ENCODE measurements at places on chromosomes 1 and 21. TPM values are rescaled to one million over a fixed set of nuclear protein-coding genes. Genes with fewer than 3 reads are reported as not detected.

DNA sequence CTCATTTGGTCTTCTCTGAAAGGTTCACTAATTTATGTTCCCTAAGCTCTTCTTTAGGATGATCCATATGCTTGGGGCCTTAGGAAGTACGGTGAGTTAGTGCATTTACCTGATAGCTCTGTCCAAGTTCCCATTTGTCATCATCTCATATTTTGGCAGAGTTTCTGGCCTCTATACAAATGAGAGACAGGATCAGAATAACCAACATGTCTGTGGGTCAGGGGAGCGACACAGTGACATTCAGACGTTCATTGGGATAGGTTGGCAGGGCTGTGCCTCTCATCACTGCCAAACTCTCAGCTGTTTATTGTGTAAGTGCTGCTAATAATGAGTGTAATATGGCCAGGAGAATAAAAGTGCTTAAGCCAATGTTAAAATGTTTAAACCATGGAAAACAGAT, 561.1 kb upstream of the ZRANB2 start:
- no peak overlapping the region for H3K4me3 ChIP-seq
- no peaks in the 10 kb centered on the region for H3K4me1 ChIP-seq
- no peak for DNase-seq
- no peak overlapping the region for H3K27ac ChIP-seq
- no peaks in the 10 kb centered on the region for H3K36me3 ChIP-seq
- no peaks in the 10 kb centered on the region for H3K27me3 ChIP-seq

DNA sequence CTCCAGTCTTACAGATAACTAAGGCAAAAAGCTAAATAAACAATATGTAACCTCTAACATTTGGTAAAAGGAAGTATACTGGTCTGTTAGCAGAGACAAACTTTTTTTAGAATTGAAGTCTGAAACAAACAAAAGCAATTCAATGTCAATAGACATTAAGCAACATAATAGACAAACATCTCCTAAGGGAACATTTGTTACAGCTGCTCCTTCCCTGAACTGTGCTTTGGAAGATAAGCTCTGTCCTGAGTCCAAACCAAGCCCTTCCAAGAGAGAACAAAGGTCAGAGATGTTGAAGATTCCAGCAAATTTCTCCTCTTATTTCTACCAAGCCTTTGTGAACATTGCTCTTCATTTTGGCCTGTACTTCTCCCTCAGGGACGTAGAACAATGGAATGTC, 25.3 kb downstream of the FMO2 start:
- no peaks in the 10 kb centered on the region for H3K36me3 ChIP-seq
- DNase-seq: no peak
- H3K27ac ChIP-seq: no peak overlapping the region
- no peak overlapping the region for H3K4me3 ChIP-seq
- peaks cover 1% of the 10 kb centered on the region for H3K27me3 ChIP-seq
- no peaks in the 10 kb centered on the region for H3K4me1 ChIP-seq

- no peak overlapping the region for H3K27ac ChIP-seq
- DNase-seq: no peak
- H3K4me1 ChIP-seq: no peaks in the 10 kb centered on the region
- no peaks in the 10 kb centered on the region for H3K36me3 ChIP-seq
- no peak overlapping the region for H3K4me3 ChIP-seq
Measured at GRCh38 chr1:107016376-107016978, 40.0 kb upstream of the PRMT6 start.

GRCh38 chr1:10210841-10211804, 753 bp downstream of the KIF1B start:
- H3K27ac ChIP-seq: peak overlapping the region; percentile 54
- DNase-seq: peak; percentile 69
- H3K4me1 ChIP-seq: peaks cover 35% of the 10 kb centered on the region
- peaks cover 5% of the 10 kb centered on the region for H3K27me3 ChIP-seq

- H3K4me1 ChIP-seq: no peaks in the 10 kb centered on the region
- H3K27me3 ChIP-seq: peaks cover 49% of the 10 kb centered on the region
- no peak overlapping the region for H3K4me3 ChIP-seq
- DNase-seq: no peak
- H3K36me3 ChIP-seq: no peaks in the 10 kb centered on the region
Measured at GRCh38 chr1:13582713-13583443, 754 bp upstream of the PDPN start.

- no peak overlapping the region for H3K27ac ChIP-seq
- no peaks in the 10 kb centered on the region for H3K4me1 ChIP-seq
- no peak overlapping the region for H3K4me3 ChIP-seq
- no peaks in the 10 kb centered on the region for H3K36me3 ChIP-seq
Measured at GRCh38 chr1:30413606-30414005, 309.8 kb downstream of the MATN1 start.

GRCh38 chr1:31308036-31308435, 11.2 kb downstream of the ZCCHC17 start:
- H3K4me1 ChIP-seq: peaks cover 8% of the 10 kb centered on the region
- no peak for DNase-seq
- H3K27me3 ChIP-seq: no peaks in the 10 kb centered on the region
- no peak overlapping the region for H3K27ac ChIP-seq
- H3K36me3 ChIP-seq: peaks cover 28% of the 10 kb centered on the region

DNA sequence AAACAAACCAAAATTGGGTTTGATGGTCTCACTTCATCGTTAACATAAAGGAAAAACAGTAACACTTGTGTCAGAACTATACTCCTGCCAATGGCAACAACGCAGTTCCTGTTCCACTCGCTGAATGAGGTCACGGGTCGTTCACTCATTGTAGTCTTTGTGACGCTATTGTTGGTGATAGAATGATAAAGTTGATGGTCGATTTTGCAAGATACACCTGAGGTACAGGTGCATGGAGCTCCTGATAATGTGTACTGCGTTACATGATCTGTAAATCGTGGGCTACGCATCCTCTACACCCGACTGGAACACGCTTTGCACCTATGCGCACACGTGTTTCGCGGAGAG, 391 bp upstream of the CENPS start:
- peaks cover 2% of the 10 kb centered on the region for H3K36me3 ChIP-seq
- H3K4me3 ChIP-seq: peak overlapping the region; percentile 95
- no peaks in the 10 kb centered on the region for H3K27me3 ChIP-seq

DNA sequence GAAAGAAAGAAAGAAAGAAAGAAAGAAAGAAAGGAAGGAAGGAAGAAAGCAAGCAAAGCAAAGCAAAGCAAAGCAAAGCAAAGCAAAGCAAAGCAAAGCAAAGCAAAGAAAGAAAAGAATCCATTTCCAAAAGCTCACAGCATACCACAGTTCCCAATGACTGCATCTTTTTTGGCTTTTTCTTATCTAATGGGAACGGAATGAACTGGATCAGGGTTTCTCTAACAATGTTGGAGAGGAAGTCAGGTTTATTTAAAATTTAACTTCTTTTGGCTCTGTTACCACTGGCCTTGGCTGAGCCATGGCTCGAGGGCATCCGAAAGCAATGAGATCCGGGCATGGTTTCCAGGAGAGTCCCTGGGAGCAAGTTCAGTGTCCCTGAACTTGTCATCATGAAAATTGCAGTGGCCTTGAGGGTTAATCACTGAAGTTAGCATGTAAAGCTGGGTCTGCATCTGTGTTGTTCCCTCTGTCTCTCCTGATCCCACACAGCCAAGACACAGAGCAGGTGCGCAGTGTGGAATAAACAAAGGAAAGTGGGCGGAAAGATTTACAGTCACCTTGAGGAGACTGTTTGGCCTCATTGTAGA, 34.6 kb upstream of the CTPS1 start:
- H3K4me1 ChIP-seq: peaks cover 8% of the 10 kb centered on the region
- no peak overlapping the region for H3K27ac ChIP-seq

DNA sequence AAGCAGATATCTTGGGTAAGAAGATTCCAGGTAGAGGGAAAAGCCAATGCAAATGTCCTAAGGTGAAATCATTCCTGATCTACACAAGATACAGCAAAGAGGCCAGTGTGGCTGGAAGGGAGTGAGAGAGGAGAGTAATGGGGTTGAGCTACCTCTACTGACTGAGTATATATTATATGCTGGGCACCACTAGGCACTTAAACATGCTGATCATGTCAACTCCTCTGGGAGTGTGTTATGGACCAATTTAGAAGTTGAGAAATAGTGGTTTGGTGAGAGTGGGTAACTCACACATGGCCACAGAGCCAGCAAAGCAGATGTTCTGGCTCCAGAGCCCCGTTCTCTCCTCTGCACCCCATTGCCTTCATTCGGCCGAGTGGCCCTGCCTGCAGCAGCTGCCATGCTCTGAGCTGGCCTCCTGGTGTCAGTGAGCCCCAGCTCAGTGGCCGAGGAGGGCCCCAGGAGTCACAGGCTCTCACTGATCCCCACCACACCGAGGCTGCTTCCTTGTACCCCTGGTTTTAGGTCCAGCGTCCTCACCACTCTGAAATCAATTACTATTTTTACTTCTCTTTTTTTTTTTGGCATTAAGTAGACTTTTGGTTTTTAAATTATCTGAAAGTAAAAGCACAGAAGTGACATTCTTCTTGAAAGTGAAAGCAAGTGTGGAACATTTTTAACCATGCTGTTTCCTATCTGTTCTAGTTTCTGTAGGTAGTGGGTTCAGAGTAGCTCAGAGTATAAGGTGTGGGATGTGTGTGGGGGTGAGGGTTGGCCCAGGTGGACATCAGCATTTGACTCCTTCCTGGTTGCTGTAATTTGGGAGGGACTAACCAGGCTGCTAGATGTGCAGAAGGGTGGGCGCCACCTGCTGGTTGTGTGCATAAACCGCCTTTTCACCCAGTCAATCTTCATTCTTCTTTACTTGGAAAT, 45.8 kb upstream of the CRNN start:
- H3K4me1 ChIP-seq: peaks cover 23% of the 10 kb centered on the region
- DNase-seq: peak; percentile 89
- peak overlapping the region; percentile 39 for H3K4me3 ChIP-seq
- H3K27me3 ChIP-seq: peaks cover 19% of the 10 kb centered on the region

DNA sequence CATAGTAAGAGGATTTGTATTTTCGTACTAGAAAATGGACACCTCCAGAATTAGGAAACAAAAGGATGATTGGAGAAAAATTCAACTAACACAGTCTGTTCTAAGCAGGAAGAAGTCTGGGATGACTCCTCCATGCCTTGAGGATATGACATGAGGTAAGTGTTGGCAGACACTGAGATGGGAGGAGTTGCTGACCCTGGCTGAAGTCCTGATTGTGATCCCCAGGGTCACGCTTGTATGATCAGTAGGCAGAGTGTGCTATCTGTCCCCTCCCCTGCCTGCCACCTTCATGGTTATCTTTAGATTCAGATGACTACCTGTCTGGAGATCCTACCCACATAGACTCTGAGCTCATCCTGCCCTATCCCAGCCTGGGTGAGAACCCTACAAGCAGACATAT, 249.1 kb downstream of the C1orf94 start:
- H3K36me3 ChIP-seq: no peaks in the 10 kb centered on the region
- no peak overlapping the region for H3K4me3 ChIP-seq
- H3K27me3 ChIP-seq: peaks cover 2% of the 10 kb centered on the region
- H3K27ac ChIP-seq: no peak overlapping the region

DNA sequence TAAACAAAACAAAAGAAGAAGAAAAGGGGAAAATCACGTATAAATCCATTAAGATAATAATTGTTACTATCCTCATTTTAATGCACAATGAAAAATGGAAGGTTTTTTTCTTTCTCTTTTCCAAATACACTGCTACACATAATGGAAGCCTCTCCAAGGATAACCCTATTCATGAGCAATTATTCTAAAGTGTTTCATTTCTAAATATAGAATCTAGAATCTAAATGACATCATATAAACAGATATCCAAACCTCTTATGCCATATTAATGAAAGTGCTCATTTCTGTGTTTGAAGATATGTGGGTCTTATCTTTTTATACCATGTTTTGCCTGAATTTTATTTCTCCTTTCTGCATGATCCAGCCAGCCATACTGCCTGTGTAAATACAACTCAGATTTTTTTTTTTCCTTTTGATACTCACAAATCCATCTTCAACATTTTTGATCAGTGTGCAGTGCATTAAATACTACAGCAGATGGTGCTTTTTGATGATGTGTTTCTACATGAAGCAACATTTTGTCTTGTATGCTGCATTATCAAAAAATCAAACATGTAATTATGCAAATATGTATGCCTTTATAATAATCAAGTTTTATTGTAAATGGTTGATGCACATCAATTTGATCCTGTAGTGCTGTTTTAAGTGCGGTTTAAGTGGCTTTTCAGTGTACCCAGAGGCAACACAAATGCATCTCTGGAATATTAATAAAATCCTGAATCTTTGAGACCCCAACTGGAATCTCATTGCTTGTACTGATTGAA, 625.6 kb upstream of the PTBP2 start:
- no peak for DNase-seq
- H3K4me3 ChIP-seq: no peak overlapping the region
- H3K36me3 ChIP-seq: no peaks in the 10 kb centered on the region
- no peak overlapping the region for H3K27ac ChIP-seq

GRCh38 chr1:233097959-233098580, 147.7 kb downstream of the NTPCR start:
- peaks cover 14% of the 10 kb centered on the region for H3K36me3 ChIP-seq
- no peak for DNase-seq

DNA sequence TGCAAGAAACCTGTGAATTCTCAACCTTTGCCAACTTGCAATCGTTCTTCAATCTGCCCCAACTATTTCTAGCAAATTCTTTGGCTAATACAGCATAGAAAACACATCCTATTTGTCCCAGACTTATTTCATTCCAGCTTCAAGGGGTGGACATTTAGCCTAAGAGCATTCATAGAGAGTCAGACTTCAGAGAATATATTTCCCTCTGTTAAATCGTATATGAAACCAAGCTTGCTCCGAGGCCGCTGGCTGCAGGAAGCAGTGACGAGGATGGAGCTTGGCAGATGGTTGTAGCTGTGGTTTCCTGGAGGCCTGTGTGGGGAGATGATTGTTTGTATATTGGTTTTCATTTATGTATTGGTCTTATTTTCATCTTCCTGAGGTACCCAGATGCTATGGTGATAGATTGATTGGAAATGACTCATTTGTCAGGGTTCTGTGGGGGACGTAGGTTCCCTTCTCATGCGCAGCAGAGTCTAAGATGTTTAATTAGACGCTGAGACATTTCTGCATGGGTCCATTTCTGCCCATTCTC, 26.1 kb downstream of the MAN1C1 start:
- DNase-seq: peak; percentile 93
- peak overlapping the region; percentile 6 for H3K27ac ChIP-seq
- H3K4me1 ChIP-seq: peaks cover 38% of the 10 kb centered on the region

The LDLRAD2 gene
- total RNA-seq: not detected

The CHI3L2 gene
- 2.3 TPM for total RNA-seq

The RHEX gene
- not detected for total RNA-seq

The CDC42SE1 gene
- 190 TPM for total RNA-seq

The MCOLN2 gene
- 92.3 TPM for total RNA-seq

The WDR26 gene
- total RNA-seq: 81.0 TPM

The YTHDF2 gene
- total RNA-seq: 90.8 TPM

The CELA3A gene
- not detected for total RNA-seq

Measured in activated CD4-positive, alpha-beta T cell treated with anti-CD3 and anti-CD28 coated beads, Interleukin-2, amount 10 ng/mL, durations not matched to agents 24 days and 14 days (primary cell).